ENCODE measurements at places on chromosomes 11 and 22. TPM values are rescaled to one million over a fixed set of nuclear protein-coding genes. Genes with fewer than 3 reads are reported as not detected.

Gene LMO1
- total RNA-seq = not detected

DNA sequence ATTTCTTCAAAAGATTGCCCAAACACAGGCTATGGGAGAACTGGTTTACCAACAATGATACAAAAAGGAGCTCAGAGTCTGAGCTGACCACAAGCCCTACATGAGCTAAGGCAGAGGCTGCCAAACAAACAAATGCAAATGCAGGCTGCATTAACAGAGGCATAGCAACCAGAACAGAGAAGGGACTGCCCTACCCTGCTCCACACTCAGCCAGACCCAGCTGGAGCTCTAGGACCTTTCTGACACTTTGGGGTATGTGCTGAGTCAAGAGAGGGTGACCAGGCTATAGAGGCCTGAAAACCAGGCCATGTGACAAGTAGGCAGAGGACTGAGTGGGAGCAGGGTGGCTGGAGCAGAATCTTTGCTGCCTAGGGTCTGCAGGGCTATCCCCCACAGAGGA, 17.8 kb upstream of the P2RY2 start:
- no peak for DNase-seq
- H3K4me1 ChIP-seq = peaks cover 3% of the 10 kb centered on the region
- H3K27me3 ChIP-seq = peaks cover 6% of the 10 kb centered on the region
- H3K36me3 ChIP-seq = no peaks in the 10 kb centered on the region

DNA sequence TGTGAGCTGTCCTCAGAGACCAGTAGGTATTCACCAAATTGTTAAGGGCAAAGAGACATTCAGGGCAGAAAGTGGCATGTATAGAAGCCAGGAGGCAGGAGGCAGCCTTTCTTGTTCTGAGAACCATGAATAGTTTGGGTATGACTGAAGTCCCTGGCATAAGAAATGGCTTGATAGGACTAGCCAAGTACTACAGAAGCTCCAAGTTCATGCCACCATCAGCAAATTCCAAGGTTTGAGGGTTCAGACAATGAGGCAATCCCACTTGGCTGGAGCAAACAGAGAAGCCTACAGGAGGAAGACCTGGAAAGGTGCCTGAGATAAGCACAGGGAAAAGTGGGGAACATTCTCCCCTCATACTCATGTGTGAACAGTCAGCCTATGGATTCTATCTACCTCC, 25.8 kb downstream of the XRRA1 start:
- no peak overlapping the region for H3K27ac ChIP-seq
- no peak for DNase-seq
- H3K4me1 ChIP-seq = no peaks in the 10 kb centered on the region

DNA sequence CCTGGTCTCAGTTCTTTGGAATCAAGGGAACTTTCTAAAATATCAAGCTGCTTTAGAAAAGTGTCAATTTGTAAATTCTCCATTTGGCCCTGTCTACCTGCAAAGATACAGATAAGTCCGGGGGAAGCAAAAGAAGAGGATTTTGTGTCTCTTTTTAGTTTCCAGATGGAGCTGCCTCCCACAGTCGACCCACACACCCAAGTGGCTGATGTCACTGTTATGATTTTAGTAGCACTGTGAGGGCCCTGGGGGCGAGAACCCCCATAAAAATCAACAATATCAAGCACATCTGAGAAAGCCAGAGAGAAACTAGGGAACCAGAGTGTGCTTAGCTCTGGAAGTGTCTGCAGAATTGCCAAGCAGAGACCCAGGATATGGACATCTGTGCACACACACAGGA, 212.7 kb downstream of the LARGE1 start:
- no peak overlapping the region for H3K27ac ChIP-seq
- H3K27me3 ChIP-seq = no peaks in the 10 kb centered on the region
- DNase-seq = no peak
- H3K36me3 ChIP-seq = no peaks in the 10 kb centered on the region
- H3K4me1 ChIP-seq = no peaks in the 10 kb centered on the region

GRCh38 chr11:118115048-118115447, 28.3 kb upstream of the SMIM35 start:
- no peaks in the 10 kb centered on the region for H3K36me3 ChIP-seq
- no peaks in the 10 kb centered on the region for H3K27me3 ChIP-seq
- H3K4me3 ChIP-seq = no peak overlapping the region
- H3K4me1 ChIP-seq = peaks cover 3% of the 10 kb centered on the region
- no peak overlapping the region for H3K27ac ChIP-seq

Measured in CD4-positive, alpha-beta T cell (primary cell).